Fibroblast of skin of left quadriceps (primary cell): ENCODE measurements at places on chromosomes 12 and 14.

DNA sequence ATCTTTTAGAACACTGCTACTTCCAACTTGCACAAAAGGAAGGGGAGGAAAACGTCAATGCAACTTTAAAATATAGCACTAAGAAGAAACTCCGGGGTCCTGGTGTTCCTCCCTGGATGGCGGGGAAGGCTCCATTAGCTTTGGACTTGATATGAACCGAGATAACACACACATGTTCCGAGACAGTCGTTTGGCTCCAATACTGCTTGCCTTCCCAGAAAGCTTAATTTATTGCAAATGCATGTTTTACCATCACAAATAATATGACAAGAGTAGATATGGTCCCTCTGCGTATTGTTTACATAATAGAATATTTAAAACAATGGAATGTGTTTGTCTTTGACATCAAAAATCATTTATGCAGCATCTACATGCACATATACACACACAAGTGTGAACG, 87.6 kb upstream of the CLMN start:
- DNase-seq: no peak

DNA sequence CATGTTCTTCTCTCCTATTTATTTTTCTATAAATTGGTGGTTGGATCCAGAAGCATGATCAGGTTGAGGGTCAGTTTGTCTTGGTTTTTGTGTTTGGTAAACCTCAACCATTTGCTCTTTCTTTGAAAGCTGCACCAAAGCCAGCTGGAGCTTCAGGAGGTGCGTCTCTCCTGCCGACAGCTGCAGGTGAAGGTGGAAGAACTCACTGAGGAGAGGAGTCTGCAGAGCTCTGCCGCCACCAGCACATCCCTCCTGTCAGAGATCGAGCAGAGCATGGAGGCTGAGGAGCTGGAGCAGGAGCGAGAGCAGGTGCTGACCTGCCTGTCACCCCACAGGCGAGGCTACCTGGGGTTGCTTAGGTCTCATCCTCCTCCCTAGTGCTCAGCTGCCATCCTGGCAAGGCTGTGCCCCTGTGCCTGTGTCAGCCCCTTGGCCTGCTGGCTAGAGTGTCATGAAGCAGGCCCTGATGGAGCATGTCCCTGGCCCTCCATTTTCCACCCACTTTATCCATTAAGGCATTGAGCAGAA, 45.0 kb downstream of the RAB35 start:
- DNase-seq: no peak

GRCh38 chr14:76115010-76115422, 36.7 kb upstream of the GPATCH2L start:
- DNase-seq: no peak

DNA sequence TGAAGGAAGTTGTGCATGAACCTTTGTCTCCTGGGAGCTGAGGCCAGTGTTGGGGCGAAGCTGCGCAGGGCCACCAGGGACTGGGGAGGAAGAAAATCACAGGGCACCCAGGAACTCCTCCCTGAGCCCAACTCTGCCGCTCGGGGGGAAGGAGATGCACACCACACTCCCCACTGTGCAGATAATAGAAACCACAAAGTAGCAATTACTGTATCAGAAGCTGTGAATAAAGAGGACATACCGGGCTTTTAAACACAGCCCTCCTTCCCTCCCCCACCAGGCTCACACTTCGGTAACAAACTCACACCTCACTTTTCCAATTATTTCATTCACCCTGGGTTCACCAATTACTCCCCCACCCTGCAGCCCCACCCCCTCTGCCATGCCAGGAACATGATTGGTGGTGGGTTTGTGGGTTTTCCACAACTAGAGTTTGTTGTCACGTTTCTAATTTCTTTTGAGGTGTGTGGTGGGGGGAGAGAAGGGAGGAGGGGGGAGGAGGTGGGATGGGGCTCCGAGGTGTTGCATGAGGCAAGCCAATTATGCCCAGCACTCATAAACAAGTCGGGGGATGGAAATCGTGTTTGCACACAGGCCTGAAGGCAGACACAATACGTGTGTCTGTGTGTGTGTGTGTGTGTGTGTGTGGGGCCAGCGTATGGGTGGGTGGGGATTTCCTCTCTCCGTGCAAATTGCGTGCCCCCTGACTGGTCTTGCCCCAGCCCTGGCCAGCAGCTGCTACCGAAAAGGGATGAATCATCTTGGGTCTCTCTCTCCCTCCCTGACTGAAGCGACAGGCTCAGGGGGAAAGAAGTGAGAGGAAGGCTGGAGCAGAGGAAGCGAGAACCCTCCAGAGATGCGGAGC, 103.3 kb downstream of the RBM19 start:
- peak; percentile 56 for DNase-seq

DNA sequence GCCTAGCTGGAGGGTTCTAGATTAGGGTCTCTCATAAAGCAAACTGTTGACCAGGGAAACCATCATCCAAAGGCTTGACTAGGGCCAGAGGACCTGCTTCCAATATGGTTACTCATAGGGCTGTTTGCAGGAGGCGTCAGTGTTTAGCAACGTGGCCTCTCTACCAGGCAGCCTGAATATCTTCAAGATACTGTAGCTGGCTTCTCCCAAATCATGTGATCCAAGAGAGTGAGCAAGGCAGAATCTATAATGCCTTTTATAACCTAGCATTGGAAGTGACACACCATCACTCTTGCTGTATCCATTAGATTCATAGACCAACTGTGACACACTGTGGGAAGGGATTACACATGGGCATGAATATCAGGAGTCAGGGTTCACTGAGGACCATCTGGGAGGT, 17.3 kb downstream of the TPH2 start:
- no peak for DNase-seq

DNA sequence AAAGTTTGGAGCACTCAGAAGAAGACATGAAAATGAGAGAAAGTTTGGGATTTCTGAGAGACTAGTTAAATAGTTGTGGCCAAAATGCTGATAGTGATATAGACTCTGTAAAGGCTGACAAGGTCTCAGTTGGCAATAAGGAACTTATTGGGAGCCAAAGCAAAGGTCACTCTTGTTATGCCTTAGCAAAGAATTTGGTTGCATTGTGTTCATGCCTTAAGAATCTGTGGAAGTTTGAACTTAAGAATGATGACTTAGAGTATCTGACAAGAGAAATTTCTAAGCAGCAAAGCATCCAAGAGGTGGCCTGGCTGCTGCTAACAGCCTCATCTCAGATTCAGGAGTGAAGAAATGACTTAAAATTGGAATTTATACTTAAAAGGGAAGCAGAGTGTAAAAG, 113.8 kb downstream of the PIK3C2G start:
- no peak for DNase-seq

DNA sequence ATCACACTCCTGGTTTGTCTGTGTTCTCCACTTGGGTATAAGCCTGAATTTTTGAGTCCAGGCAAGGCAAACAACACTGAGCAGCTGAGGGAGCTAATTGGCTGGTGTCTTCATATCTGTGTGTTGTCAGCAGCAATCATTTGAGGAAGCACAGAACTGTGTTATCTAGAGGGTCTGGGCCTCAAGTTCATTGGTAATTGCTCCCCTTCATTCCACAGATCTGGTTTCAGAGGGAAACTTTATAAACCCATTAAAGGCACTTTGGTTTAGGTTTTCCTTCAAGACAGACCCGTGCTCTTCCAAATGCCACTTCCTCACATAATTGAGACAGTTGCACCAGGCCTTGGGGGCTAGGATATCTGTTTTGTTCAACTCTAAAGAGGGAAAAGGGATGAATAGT, 5.6 kb downstream of the DACT1 start:
- no peak for DNase-seq

GRCh38 chr14:58699681-58700205, 62.0 kb downstream of the DACT1 start:
- no peak for DNase-seq

DNA sequence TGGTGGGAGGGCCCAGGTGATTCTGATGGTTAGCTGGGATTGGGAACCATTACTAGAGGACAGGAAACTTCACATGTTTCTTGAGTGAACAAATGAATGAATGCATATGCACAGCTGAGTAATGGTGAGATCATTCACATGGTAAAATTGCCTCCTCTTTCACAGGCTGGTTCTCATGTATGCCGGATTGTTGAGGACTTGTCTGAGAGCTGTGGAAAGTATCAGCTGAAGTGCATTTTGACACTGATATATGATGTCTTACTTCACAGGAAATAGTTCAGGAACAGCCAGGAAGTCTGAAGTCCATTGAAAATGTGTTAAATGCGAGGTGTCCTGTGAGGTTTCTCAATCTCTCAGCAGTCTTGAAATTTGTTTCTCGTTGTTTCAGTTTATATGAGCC, 77.6 kb upstream of the DACT1 start:
- DNase-seq: peak; percentile 35

DNA sequence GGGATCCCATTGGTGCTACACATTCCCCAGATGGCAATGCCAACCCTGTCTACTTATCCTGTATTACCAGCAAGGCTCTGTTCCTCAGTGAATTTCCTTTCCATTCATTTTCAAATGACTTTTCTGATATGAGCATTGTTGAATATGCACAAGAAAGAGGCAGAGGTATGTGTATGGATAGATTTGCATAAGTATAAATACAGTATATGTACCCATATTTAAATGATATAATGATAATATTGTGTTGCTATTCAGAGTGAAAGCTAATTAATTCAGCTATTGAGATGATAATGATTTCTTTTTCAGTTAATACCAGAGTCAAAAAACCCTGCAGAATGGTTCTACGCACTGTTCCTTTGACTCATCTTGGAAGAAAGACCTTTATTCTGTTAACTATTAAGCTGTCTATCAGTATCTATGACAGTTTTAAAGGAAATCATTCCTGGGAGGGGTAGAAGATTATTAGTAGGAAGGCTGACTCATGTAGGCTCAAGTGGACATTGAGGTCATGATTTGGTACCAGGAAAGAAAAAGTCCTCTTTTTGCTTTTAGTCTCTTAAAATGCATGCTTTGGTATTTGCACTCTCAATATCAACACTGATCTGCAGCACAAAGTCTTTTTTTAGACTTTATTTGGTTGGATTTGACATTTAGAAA, 44.9 kb upstream of the GAS2L3 start:
- DNase-seq: no peak

GRCh38 chr14:85554106-85554505, 24.2 kb downstream of the FLRT2 start:
- no peak for DNase-seq

- no peak for DNase-seq
Measured at GRCh38 chr12:12804011-12804410, 9.1 kb upstream of the DDX47 start.
